T-helper 9 cell (primary cell): ENCODE measurements at places on chromosomes 2 and 18.

DNA sequence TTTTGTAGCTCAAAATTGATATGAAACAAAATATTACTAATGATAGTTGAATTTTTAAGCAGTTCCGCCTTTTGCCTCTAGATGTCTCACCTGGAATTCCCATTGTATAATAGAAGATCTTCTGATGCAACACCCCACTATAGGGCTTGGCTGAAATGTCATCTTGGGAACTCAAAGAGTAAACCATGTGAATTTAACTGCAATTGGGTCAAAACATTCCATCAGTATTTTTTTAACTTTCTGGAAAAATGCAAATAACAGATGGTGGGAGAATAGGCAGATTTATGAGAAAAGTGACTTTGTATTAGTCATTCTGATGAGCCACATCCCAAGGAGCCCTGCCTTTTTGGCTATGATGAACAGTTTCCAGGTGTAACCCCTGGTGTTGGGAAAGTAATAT, 489.9 kb downstream of the NYAP2 start:
- DNase-seq: no peak

GRCh38 chr18:51153659-51154371, 43.7 kb downstream of the MEX3C start:
- DNase-seq: peak; percentile 15

- no peak for DNase-seq
Measured at GRCh38 chr18:47036298-47036874, 965 bp upstream of the ELOA2 start.

- DNase-seq: no peak
Measured at GRCh38 chr2:224109751-224110150, 70.7 kb upstream of the SERPINE2 start.

- DNase-seq: no peak
Measured at GRCh38 chr2:105379741-105380186, 19.1 kb downstream of the FHL2 start.
